CD4-positive, alpha-beta T cell treated with Interleukin-12 subunit alpha and Interleukin-12 subunit beta, for 1 hour (primary cell): ENCODE measurements at places on chromosomes 16 and 17.
A peak's percentile ranks its signal among the peaks of the same experiment; 100 is the strongest.

DNA sequence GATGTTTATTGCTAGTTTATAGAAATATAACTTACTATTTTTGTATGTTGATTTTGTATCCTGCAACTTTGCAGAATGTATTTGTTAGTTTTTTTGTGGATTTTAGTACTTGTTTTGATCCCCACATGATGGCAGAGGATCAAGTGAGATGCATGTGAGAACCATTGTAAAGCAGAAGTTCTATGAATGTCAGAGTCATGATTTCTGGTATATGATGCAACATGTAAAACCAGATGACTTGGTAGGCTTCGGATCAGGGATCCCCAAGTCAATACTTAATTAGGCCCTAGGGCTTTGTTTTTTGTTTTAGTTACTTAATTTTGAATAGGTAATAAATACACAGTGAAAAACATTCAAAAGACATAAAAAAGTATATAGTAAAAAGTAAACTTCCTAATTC is 45.8 kb downstream of the ESRP2 start:
- DNase-seq: no peak

DNA sequence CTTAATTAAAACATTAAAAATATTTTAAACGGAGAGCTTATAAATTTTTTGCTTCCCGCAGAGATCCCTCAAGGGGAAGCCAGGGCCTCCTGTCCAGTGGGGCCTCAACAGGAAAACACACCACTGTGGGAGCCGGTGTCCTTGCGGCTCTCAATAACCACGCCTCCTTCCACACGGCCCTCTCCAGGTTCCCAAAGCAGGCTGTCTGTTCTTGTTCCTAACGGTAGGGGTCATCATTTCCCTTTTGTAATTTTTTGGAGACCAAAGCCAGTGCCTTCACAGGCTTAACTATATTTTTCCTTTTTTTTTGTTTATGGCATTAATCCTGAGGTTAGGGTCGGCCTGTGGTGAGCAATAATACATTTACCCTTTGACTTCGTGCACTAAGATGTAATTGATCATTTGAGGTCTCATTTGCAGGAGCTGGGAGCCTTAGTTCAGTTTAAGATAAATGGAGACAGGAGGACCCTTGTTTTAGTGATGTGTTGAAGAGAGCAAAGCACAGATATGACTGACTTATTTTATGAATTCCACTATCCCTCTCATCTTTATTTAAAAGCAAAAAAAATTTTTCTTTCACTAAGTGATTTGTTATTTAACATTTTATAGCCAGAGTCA is 77.5 kb upstream of the N4BP1 start:
- peak; percentile 17 for DNase-seq

- no peak for DNase-seq
These were observed 176.8 kb downstream of the KATNIP start for GRCh38 chr16:27726621-27727261.

GRCh38 chr17:77437017-77437416 is 296.2 kb downstream of the SEC14L1 start:
- DNase-seq: no peak

- DNase-seq: peak; percentile 78
These were observed 1.9 kb upstream of the NFAT5 start for GRCh38 chr16:69563605-69564580.

DNA sequence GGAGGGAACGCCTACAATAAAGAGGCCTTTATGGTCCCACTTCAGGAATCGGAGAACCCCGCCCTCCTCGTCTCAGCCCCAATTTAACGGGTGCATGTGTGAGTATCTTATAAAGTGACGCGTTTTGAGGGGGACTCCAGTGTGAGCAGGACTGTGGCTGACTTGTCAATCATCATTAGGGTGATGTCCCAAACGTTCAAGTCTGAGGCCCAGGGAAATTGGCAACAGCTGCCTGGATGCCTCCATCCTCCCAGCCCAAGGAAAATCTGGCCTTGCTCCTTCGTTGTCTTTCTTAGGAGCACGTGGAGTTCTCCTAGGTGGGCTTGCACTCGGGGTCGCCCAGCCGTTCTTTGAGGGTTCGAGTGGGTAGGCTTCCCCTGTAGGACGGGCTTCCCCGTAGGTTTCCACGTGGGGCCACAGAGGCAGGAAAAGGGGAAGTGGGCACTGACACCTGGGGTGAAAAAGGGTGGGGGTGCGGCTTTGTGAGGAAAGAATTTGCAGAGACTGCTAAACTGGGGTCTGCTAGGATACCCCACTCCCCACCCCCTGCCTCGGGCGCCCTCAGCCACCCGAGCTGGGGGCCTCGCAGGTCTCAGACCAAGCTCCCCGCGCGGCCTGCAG is 561 bp upstream of the HERPUD1 start:
- no peak for DNase-seq

DNA sequence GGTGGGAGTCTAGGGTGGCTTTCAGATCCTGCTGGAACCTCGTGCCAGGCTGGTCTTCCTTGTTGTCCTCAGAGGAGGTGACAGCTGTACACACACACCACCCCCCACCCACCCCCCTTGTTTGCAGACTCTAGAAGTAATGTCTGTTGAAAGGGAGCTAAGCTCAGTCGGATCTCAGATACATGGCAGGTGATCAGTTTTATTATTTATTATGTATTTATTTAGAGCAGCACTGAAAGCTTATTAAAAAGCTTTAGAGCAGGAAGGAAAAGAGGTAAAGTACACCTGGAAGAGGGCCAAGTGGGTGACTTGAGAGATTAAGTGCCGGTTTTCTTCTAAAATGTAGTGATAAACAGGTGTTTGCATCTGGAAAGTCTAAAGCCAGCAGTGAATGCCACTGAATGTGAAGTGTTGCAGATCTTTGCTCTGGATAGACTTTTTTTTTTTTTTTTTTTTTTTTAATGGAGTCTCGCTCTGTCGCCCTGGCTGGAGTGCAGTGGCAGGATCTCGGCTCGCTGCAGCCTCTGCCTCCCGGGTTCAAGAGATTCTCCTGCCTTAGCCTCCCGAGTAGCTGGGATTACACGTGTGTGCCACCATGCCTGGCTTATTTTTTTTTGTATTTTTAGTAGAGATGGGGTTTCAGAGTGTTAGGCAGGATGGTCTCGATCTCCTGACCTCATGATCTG is 40.2 kb downstream of the FOXK2 start:
- no peak for DNase-seq

DNA sequence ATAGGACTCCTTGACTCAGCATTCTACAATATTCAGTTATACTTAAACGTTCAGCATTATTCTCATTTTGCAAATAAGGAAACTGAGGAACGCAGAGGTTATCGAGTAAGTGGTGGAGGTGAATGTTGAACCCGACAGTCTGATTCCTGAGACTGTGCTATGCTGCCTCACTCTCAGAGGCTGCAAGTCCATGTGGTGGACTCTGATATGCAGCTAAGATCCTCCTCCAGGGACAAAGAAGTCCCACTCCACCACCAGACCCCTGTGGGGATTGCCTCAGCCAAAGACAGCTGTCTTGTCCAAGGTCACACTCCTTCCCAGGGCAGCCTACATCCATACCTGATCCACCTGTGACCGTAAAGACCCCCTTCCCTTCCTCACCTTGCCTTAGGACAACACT is 37.5 kb downstream of the ACSM2B start:
- DNase-seq: no peak

DNA sequence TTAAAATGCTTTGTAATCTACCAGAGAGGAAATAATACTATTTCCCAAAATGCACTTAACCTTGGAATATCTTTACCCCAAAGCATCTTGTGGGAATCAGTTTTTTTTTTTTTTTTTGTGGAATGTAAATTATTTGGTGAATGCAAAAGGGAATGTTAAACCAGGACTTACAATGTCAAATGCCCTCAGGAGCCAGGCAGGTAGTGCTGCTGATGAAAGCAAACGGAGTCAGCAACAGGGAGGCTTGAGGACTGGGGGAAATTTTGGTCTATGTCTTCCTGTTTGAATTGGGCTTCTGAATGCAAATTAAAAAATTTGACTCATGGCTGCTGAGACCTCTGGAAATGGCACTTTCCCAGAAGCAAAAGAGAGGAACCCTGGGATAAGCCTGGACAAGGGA is 96.5 kb upstream of the NLRP1 start:
- DNase-seq: no peak

GRCh38 chr16:4314532-4315185 is 1.2 kb upstream of the GLIS2 start:
- DNase-seq: peak; percentile 28
